ENCODE measurements at places on chromosomes 3 and 15.
A peak's percentile ranks its signal among the peaks of the same experiment; 100 is the strongest.

GRCh38 chr3:126194713-126195305 is 14.4 kb upstream of the ALDH1L1 start:
- no peak overlapping the region for H3K4me3 ChIP-seq
- DNase-seq, result no peak
- no peaks in the 10 kb centered on the region for H3K36me3 ChIP-seq
- H3K4me1 ChIP-seq, result no peaks in the 10 kb centered on the region

- no peak for DNase-seq
- H3K27ac ChIP-seq, result no peak overlapping the region
- H3K4me1 ChIP-seq, result no peaks in the 10 kb centered on the region
- peaks cover 5% of the 10 kb centered on the region for H3K27me3 ChIP-seq
Observed at GRCh38 chr3:123405021-123405420, 43.9 kb downstream of the ADCY5 start.

- no peak overlapping the region for H3K4me3 ChIP-seq
- no peaks in the 10 kb centered on the region for H3K36me3 ChIP-seq
- H3K27me3 ChIP-seq, result no peaks in the 10 kb centered on the region
- H3K4me1 ChIP-seq, result no peaks in the 10 kb centered on the region
Observed at GRCh38 chr15:32888221-32888761, 170.5 kb downstream of the GREM1 start.

- H3K27me3 ChIP-seq, result peaks cover 5% of the 10 kb centered on the region
- no peak overlapping the region for H3K4me3 ChIP-seq
- H3K4me1 ChIP-seq, result peaks cover 5% of the 10 kb centered on the region
- H3K36me3 ChIP-seq, result no peaks in the 10 kb centered on the region
- no peak overlapping the region for H3K27ac ChIP-seq
- DNase-seq, result no peak
Observed at GRCh38 chr15:100726421-100727190, 124.2 kb downstream of the ASB7 start.

GRCh38 chr15:35466476-35466875 is 79.5 kb downstream of the DPH6 start:
- H3K4me3 ChIP-seq, result no peak overlapping the region
- H3K4me1 ChIP-seq, result no peaks in the 10 kb centered on the region
- H3K27ac ChIP-seq, result no peak overlapping the region
- H3K36me3 ChIP-seq, result peaks cover 5% of the 10 kb centered on the region

- H3K36me3 ChIP-seq, result no peaks in the 10 kb centered on the region
- H3K27me3 ChIP-seq, result no peaks in the 10 kb centered on the region
- H3K4me1 ChIP-seq, result peaks cover 18% of the 10 kb centered on the region
Observed at GRCh38 chr15:77380033-77380432, 39.9 kb downstream of the PEAK1 start.

DNA sequence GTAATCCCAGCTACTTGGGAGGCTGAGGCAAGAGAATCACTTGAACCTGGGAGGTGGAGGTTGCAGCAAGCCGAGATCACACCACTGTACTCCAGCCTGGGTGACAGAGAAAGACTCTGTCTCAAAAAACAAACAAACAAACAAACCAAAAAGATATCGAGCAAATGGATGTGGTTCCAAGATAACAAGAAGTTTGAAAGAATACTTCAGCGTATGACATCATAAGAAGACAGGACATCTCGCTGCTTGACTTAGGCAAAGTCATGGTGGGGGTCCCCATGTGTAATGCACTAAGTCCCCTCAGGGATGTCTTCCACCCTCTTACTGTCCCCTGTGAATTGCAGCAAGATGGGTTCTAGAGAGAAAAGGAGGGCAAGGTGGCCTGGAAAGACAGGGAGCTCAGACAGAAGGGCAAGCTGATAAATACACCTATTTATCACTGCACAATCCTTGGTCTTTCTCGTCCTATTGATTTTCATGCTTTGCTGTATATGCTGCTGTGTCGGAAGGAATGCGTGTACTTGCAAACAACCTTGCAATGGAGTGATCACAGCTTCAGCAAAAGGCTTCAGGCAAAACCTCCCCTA is 115.0 kb downstream of the BDH1 start:
- H3K4me1 ChIP-seq, result peaks cover 7% of the 10 kb centered on the region
- peaks cover 26% of the 10 kb centered on the region for H3K27me3 ChIP-seq
- no peak overlapping the region for H3K27ac ChIP-seq
- no peak overlapping the region for H3K4me3 ChIP-seq
- H3K36me3 ChIP-seq, result no peaks in the 10 kb centered on the region

DNA sequence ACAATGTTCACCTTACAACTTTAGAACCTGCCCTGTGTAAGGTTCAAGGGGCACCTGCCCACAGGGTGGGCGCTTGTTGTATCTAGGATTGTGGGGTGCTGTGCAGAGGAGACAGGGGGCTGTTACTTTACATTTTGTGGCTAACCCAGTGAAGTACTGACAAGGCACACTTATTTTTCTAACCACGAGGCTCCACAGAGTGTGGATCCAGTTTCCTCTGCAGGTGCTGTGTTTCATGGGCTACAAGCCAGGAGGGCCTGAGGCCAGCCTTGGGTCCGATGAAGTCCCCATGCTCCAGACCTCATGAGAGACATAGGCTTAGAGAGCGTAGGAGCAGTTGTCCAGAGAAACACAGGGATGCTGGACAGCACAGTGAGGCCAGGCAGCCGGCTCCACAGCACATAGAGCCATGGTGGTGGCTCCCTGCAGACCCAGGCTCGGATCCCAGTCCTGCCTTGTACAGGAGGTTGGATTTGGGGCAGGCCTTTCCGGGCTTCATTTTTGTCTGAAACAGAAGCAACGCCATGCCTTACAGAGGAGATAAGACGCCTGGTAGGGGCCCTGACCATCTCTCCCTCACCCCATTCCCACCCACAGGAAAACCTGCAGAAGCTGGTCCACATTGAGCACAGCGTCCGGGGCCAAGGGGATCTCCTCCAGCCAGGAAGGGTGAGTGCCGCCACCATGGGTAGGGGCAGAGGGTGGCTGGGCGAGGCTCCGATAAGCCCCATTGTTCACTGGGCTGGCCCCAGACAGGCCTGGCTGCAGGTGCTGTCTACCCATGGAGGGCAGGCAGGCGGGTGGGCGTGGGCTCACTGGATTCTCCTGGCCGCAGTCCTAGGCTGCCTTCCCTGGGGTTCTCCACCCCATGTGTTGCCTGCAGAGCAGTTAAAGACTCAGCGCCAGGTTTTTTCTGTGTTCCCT is 40.1 kb upstream of the NR2C2 start:
- no peaks in the 10 kb centered on the region for H3K4me1 ChIP-seq
- no peak for DNase-seq

- H3K27ac ChIP-seq, result no peak overlapping the region
- peaks cover 2% of the 10 kb centered on the region for H3K27me3 ChIP-seq
- no peaks in the 10 kb centered on the region for H3K4me1 ChIP-seq
Observed at GRCh38 chr3:159277814-159278213, 476.0 kb downstream of the MFSD1 start.

DNA sequence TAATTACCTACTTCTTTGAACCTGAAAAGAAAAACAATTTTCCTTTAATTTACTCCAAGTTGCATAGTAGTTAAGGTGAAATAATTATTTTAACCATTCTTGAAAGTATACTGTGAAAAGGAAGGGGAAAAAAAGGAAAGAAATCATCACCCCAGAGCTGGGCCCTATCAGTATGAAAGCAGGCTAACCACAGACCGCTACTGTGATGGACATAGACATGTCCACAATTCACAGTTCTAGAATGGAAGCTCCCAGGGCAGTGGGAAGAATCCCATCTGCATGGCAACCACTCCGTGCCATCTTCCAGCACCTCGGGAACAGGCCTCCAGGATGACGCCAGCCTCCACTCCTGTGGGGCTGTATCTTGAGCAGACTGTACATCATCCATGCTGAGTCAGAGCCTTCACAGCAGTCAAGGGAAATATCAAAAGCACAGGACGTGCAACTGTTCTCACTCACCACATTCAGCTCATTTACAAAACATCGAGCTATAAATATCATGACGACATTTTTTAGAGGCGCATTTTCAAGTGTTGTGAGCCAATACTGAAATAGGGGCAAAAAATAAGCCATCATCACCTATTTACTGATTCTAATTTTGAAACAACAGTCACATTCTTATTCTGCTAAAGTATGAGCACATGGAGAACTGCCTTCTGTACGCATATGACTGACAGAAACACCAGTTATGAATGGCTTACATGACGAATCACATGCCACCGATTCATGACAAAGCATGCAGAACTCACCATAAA is 119.7 kb downstream of the SNRK start:
- no peak overlapping the region for H3K27ac ChIP-seq
- H3K36me3 ChIP-seq, result no peaks in the 10 kb centered on the region
- no peaks in the 10 kb centered on the region for H3K27me3 ChIP-seq
- DNase-seq, result no peak
- H3K4me3 ChIP-seq, result no peak overlapping the region

GRCh38 chr15:92809880-92810361 is 90.2 kb upstream of the CHD2 start:
- DNase-seq, result peak; percentile 63
- H3K27me3 ChIP-seq, result no peaks in the 10 kb centered on the region
- H3K4me1 ChIP-seq, result peaks cover 57% of the 10 kb centered on the region
- peaks cover 13% of the 10 kb centered on the region for H3K36me3 ChIP-seq
- peak overlapping the region; percentile 99 for H3K27ac ChIP-seq
- peak overlapping the region; percentile 86 for H3K4me3 ChIP-seq

DNA sequence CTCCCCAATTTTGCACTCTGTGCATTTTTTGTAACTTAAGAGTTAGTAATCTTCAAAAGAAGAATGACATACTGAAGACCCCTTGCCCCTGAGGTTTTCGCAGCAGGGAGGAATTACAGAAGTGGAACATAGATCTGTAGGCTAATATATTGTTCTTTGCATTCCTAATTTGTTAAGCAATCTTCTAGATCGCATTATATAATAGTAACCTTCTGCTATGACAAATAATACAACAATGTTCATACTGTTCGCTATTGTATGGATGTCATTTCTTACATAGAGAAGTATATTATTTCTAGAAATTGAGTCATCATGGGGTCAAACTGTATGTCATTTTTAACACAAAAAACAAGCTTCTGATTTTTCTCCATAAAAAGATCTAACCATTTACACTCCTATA is 95.8 kb upstream of the TGFBR2 start:
- H3K4me1 ChIP-seq, result peaks cover 16% of the 10 kb centered on the region
- no peak for DNase-seq
- H3K36me3 ChIP-seq, result no peaks in the 10 kb centered on the region
- H3K4me3 ChIP-seq, result no peak overlapping the region

- no peak overlapping the region for H3K27ac ChIP-seq
- no peaks in the 10 kb centered on the region for H3K27me3 ChIP-seq
- H3K36me3 ChIP-seq, result no peaks in the 10 kb centered on the region
- no peak for DNase-seq
Observed at GRCh38 chr15:43911235-43911781, 84.5 kb downstream of the WDR76 start.

DNA sequence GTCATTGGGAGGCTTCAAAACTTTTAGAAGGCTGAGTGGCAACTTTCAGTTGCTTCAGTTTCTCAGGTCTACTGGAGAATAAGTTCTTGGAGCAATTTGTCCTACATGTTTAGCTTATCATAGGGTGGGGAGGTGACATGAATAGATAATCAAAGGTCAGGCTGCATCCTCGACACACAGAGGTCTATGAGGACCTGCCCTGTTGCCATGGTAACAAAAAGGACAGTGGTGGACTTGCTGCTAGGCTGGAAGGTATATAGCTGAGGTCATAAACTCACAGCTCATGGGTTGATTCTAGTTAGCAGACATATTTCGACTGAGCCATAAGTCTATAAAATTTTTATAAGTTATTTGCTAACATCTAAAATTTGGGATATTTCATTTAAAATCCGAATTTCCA is 267.0 kb downstream of the THRB start:
- peaks cover 5% of the 10 kb centered on the region for H3K27me3 ChIP-seq
- H3K4me3 ChIP-seq, result no peak overlapping the region
- H3K36me3 ChIP-seq, result no peaks in the 10 kb centered on the region
- DNase-seq, result no peak
- H3K4me1 ChIP-seq, result no peaks in the 10 kb centered on the region

DNA sequence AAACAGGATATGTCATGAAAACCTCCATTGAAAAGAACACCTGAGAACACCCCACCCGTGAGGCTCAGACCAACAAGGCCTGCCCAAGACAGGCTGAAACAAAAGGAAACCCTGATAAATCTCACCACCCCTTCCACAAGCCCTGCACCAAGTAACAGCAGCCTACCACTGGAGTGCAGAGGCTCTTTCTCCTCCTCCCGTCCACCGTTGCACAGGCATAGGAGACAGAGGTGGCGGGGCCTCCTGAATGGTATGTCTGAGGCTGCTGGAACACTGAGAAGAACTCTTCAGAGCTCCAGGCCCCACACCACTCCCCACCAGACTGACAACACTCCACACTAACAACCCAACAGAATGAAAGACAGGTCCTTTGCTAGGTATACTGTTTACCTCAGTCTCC is 21.4 kb downstream of the CHDH start:
- H3K36me3 ChIP-seq, result no peaks in the 10 kb centered on the region
- no peak overlapping the region for H3K27ac ChIP-seq
- no peaks in the 10 kb centered on the region for H3K4me1 ChIP-seq
- DNase-seq, result no peak
- H3K4me3 ChIP-seq, result no peak overlapping the region

DNA sequence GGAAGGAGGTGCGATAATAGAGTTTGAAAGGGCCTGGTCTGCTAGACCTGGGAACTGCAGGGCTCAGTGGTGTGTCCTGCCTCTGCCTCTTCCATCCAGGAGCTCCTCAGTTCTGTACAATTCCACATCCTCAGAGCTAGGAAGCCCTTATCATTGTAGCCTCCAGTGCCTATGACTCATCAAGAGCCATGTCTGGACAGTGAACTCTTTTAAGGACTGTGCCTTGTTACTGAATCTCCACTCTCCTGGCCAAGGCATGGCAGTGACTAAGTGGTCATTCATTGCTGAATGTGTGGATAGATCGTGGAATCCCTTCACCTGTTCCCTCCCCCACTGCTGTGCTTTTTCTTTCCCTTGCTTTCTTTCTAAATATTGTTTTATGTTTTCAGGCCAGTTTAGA is 2.9 kb downstream of the TIMP4 start:
- H3K4me1 ChIP-seq, result peaks cover 9% of the 10 kb centered on the region
- H3K4me3 ChIP-seq, result no peak overlapping the region
- no peak for DNase-seq
- no peaks in the 10 kb centered on the region for H3K36me3 ChIP-seq
- no peak overlapping the region for H3K27ac ChIP-seq

DNA sequence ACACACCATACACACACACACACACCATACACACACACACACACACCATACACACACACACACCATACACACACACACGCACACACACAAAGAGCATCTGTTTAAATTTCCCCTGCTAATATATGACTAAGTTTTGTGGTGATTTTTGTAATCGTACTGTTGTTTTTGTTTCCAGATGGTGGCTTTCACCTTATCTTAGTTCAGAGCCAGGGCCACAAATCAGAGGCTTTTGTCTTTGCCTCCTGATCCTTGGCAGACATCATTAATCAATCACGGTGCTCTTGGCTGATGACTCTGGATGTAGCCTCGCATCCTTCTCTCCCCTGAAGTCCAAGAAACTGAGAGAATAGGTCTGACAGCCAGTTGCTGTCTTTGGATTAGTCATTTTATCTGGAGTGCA is 52.1 kb downstream of the EDEM1 start:
- no peaks in the 10 kb centered on the region for H3K27me3 ChIP-seq
- H3K36me3 ChIP-seq, result peaks cover 2% of the 10 kb centered on the region
- DNase-seq, result no peak
- H3K4me1 ChIP-seq, result no peaks in the 10 kb centered on the region
- H3K27ac ChIP-seq, result no peak overlapping the region

GRCh38 chr3:151443583-151443982 is 17.3 kb downstream of the IGSF10 start:
- no peak overlapping the region for H3K4me3 ChIP-seq
- no peaks in the 10 kb centered on the region for H3K36me3 ChIP-seq
- H3K27me3 ChIP-seq, result peaks cover 14% of the 10 kb centered on the region

GRCh38 chr15:49984436-49984835 is 134.6 kb downstream of the ATP8B4 start:
- no peaks in the 10 kb centered on the region for H3K36me3 ChIP-seq
- H3K4me3 ChIP-seq, result no peak overlapping the region
- no peak for DNase-seq
- peaks cover 9% of the 10 kb centered on the region for H3K4me1 ChIP-seq
- no peak overlapping the region for H3K27ac ChIP-seq
- H3K27me3 ChIP-seq, result peaks cover 2% of the 10 kb centered on the region
